ENCODE measurements at places on chromosomes 3 and 15.

GRCh38 chr3:175737646-175738572 lies 878.8 kb downstream of the NAALADL2 start:
- no peak for DNase-seq

- peak; percentile 80 for DNase-seq
Observed at GRCh38 chr3:141441381-141442364, 45.2 kb upstream of the RASA2 start.

- DNase-seq: no peak
Observed at GRCh38 chr15:69000725-69001503, 13.6 kb upstream of the NOX5 start.

GRCh38 chr3:26082911-26083310 lies 293.0 kb downstream of the OXSM start:
- no peak for DNase-seq

GRCh38 chr15:61216519-61216918 lies 12.6 kb downstream of the RORA start:
- no peak for DNase-seq

DNA sequence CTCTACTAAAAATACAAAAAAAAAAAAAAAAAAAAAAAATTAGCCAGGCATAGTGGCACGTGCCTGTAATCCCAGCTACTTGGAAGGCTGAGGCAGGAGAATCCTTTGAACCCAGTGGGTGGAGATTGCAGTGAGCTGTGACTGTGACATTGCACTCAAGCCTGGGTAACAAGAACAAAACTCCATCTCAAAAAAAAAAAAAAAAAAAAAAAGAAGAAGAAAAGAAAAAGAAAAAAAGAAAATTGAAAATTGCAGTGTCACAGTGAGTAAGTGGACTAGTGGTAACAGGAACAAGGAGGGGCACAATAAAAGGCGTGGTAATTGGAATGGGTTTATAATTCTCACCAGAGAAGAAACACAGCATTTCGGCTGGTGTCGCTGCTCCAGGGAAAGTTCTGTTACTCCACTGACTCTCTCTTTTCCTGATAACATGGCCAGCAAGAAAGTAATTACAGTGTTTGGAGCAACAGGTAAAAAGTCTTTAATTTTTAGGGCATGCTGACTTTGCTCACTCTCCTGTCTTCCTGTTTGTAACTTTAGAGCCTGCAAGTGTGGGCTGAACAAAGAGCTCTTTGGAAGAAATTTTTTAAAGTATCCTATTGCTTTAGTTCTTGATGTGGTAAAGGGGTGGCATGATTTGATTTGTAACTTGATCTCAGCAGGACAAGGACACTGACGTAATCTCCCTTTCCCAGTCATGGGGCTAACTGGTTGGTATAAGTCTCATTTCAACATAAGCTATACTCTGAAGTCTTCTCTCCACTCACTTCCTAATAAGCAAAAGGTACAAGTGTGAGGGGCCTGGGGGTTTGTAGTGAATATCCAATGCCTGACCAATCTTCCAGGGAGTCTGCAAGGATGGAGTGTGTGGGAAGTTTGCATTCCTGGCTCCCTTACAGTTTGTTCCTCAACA lies 22.1 kb upstream of the TRA2B start:
- DNase-seq: no peak

- no peak for DNase-seq
Observed at GRCh38 chr3:35832140-35832571, 192.8 kb downstream of the ARPP21 start.

DNA sequence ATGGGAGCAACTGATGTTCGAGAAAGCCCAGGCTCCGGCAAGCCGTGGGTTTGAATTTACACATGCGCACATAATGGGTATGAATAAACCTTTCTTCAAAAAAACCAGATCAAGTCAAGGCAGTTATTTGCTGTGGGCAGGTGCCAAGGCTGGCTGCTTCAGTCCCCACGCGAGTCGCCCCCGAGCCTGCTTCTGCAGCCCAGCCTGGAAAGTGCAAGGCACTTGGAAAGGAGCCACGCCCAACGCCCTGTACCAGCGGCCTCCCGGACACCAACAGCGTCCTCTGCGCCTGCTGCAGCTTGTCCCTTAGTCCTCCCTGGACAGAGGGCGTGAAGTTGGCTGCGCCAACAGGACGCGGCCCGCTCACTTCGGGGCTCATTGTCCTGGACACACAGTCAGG lies 68.9 kb downstream of the KLF15 start:
- DNase-seq: no peak

GRCh38 chr3:17233398-17233800 lies 348.6 kb downstream of the PLCL2 start:
- DNase-seq: peak; percentile 16

GRCh38 chr3:149603126-149604074 lies 54.4 kb downstream of the WWTR1 start:
- no peak for DNase-seq

GRCh38 chr3:51934139-51934850 lies 7.4 kb downstream of the RRP9 start:
- DNase-seq: no peak

DNA sequence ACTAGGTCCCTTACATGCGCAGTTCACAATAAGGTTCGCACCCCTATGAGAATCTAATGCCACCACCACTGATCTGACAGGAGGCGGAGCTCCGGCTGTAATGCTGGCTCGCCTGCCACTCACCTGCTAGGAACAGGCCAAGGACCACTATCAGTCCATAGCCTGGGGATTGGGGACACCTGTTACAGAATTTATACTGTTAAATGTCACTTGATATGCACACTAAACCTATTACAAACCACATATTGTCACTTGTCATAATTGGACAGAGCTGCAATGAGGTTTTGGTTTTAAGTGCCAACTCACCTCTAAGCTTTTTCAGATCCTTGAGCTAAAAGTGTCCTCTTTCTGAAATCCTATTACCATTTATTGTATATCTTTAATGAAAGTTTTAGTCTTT lies 507.9 kb upstream of the TPRG1 start:
- DNase-seq: no peak

DNA sequence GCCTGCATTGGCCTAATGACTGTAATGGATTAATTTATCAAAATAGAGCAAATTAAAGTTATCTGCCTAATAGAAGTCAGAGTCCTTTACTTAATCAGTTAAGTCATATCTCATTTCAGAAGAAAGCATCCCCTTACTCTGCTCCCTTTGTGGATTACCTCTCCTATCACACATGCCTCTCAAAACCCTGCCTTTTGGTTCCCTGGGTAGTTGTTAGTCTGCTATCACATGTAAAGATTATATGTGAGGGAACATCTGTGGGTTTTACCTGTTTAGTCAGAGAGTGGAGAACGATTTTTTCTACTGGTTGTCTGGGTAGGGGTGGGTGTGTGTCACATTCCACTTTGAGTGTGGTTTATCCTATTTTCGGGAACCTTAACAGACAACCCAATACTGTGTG lies 16.4 kb downstream of the UBE2E2 start:
- no peak for DNase-seq

DNA sequence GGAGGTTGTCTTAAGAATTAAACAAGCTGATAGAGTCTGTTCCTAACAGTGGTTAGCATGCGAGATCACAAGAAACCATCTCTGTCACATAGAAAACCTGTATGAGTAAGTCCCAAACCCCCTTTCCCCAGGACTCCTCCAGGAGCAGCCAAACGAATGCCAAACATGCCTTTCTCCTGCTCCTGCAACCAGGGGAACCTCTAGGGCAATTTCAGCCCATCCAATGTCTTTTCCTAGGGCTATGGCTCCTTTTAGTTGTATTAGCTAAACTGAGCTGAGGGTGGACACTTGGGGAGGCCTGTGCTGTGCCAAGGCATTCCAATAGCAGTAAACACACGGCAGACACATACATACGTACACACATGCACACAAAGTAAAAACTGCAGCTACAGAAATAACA lies 36.5 kb upstream of the TIMP4 start:
- no peak for DNase-seq

DNA sequence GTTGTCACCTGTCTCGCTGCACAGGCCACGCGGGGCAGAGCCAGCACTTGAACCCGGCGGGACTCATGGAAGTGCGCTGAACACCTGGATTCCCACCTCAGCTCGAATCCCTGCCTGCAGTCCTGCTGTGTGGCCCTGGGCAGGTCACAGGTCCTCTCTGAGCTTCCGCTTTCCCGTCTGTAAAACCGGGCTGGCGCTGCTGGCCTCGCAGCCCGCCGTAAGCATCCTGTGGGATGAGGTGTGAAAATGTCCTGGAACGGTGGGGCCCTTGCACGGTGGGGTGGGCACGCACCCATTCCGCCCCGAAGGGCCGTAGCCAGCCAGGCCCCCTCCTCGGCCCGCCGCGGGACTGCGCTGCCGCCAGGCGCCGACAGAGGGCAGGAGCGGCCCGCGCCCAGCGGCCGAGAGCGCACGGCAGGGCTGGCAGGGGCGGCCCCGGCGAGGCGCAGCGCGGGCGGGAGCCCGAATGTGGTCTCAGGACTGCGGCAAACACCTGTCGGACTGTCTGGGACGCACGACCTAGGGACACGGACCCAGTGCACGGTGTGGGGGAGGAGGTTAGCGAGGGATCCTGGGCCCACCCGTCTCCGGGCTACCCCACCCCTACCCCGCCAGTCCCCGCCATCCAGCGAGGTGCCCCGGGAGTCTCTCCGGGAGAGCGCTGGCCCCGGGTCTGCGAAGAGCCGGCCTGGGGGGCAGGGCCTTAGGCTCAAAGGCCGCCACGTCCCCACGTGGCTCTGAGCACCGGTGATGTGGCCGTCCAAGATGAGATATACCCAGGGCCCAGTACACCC lies 40.4 kb downstream of the DNAJB8 start:
- peak; percentile 61 for DNase-seq

DNA sequence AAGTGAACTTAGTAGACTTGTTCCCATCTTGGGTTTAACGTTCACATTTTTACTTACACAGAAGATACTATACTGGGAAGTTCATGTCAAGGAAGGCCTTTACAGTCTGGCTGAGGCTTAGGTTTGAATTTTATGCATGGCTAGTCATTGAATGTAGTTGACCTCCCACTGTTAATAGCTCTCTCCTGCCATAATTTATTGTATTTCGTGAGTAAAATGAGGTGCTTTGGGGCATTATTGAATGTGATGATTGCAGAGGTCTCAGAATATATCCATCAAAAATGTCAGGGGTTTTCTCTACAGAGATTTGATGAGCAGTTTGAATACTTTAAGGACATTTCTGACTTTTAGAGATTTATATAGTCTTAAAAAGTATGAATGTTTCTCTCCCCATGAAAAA lies 356.6 kb upstream of the GRM7 start:
- no peak for DNase-seq

GRCh38 chr3:32586356-32586755 lies 15.7 kb upstream of the DYNC1LI1 start:
- no peak for DNase-seq

GRCh38 chr3:87987952-87988351 lies 70.9 kb downstream of the CGGBP1 start:
- DNase-seq: no peak

DNA sequence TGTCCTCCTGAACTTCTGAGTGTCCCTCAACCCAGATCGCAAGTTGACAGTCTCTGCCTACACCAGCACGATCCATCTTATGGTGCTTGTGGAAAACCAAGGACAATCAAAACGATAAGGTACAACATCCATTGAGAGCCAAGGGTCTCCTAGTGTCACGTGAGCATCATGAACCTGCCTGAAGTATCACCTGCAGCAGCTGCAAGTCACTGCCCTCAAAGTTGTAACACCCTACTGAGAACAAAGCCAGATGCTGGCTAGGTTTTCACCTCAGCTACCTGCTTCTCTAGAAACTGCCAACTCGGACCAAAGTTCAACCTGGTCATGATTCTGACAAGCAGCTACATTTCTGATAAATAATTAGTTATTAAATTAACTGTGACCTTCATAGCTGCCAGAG lies 17.5 kb downstream of the C2CD4B start:
- DNase-seq: no peak

DNA sequence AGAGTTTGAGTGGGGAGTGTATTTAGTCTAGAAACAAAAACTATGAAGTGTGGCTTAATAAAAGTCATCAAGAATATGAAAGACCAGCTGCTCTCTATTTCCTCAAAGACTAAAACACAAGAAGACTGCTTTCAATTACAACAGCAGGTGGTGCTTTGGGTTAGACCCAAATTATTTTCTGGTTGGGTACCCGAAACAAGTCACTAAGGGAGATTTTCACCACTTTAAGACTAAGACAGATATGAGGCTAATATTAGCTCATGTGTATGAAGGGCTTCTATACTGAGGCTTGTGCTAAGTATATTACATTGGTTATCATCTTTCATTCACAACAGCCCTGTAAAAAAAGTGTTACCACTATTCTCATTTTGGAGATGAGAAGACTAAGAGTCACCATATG lies 43.1 kb downstream of the COL8A1 start:
- no peak for DNase-seq

- DNase-seq: no peak
Observed at GRCh38 chr3:127052121-127052561, 69.2 kb downstream of the PLXNA1 start.

- no peak for DNase-seq
Observed at GRCh38 chr3:78729946-78730345, 1037.9 kb downstream of the ROBO1 start.

DNA sequence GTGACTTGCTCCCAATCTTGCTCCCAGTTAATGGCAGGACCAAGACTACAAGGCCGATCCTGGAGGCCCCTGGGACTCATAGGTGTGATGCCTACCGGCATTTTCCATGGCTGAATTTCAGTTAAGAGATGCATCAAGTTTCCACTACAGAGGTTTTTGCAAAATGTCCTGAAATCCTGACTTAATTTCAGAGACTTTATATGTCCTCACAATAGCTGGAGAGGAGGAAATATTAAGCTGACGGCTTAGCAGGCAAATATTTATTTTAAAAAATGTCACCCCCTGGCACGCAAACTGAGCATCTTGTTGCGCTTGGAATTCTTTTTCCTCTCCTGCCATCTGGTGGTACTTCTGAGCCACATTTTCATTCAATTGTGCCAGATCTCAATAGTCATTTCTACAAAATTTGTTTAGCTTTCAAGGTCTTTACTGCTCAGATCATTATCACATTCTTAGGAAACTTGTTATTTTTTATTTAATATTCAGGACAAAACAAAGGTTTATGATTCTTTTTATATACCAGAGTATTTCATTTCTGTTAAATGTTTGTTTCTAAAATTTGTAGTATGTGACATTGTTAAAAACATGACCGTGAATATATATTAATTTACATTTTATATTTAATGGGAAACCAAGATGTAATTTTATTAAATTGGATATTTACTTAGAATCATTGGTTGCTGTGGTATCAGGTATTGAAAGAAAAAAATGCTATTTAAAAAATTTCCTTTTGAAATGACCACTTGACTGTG lies 189.2 kb upstream of the THRB start:
- no peak for DNase-seq

All from activated naive CD4-positive, alpha-beta T cell treated with anti-CD3 and anti-CD28 coated beads, Interleukin-2, amount 50 U/mL, for 16 hours (primary cell).